Stimulated activated CD8-positive, alpha-beta memory T cell treated with anti-CD3 and anti-CD28 coated beads, Interleukin-2, amount 100 ng/mL, for 48 hours (primary cell): ENCODE measurements at places on chromosomes 1 and 21.

- no peak for DNase-seq
Measured at GRCh38 chr1:68313735-68314134, 81.4 kb upstream of the WLS start.

GRCh38 chr21:37244501-37245095 lies 22.5 kb downstream of the VPS26C start:
- no peak for DNase-seq

- no peak for DNase-seq
Measured at GRCh38 chr1:8427493-8427892, 109.6 kb downstream of the SLC45A1 start.

- DNase-seq = no peak
Measured at GRCh38 chr1:94773931-94774422, 46.2 kb upstream of the SLC44A3 start.

- no peak for DNase-seq
Measured at GRCh38 chr1:168135116-168135920, 1.4 kb downstream of the GPR161 start.

DNA sequence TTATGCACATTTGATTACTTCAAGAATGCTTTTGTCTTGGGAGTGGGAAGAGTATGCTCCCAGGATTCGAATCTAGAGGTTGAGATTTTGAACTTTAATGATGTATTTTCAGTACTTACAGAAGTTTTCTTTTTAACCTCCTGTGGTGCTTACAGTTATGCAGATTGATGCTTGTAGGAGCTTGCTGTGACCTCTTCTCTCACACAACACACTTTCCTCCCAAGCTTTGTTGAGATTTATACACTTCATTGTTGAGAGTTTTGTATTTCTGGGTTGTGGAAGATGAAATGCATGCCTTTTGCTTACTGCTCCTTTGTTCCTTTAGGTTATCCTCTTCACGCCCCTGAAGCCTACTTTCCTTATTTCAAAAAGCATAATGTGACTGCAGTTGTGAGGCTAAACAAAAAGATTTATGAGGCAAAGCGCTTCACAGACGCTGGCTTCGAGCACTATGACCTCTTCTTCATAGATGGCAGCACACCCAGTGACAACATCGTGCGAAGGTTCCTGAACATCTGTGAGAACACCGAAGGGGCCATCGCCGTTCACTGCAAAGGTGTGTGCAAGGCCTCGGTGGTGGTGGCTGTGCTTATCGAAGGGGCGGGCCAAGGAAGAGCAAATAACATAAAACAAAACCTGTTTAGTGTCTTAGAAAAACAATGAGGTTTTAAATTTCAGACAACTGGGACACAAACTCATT lies 75.5 kb upstream of the GPR88 start:
- no peak for DNase-seq
